AG08396 (cell line): ENCODE measurements at places on chromosomes 5 and 9.

GRCh38 chr5:52822437-52822836, 34.7 kb downstream of the ITGA1 start:
- DNase-seq, result no peak

GRCh38 chr5:145708169-145708568, 127.0 kb downstream of the PRELID2 start:
- no peak for DNase-seq

DNA sequence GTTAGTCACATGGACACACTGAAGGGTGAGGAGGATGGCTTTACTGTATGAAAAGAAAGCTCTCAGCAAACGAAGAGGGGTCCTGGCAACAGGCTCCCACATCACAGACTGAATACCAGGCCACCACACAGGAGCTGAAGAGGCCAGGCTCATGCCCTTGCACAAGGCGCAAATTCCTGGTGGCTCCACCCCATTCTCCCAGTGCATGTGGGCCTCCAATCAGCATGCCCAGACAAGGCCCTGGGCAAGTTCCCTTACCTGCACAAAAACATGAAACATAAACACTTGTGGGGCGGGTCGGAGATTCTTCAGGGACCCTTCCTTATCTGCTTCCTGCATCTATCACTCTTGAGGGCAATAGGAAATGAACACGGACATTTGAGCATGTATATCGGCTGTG, 935.8 kb upstream of the EDIL3 start:
- DNase-seq, result no peak

- DNase-seq, result no peak
Measured at GRCh38 chr5:143030349-143030748, 260.2 kb downstream of the ARHGAP26 start.

DNA sequence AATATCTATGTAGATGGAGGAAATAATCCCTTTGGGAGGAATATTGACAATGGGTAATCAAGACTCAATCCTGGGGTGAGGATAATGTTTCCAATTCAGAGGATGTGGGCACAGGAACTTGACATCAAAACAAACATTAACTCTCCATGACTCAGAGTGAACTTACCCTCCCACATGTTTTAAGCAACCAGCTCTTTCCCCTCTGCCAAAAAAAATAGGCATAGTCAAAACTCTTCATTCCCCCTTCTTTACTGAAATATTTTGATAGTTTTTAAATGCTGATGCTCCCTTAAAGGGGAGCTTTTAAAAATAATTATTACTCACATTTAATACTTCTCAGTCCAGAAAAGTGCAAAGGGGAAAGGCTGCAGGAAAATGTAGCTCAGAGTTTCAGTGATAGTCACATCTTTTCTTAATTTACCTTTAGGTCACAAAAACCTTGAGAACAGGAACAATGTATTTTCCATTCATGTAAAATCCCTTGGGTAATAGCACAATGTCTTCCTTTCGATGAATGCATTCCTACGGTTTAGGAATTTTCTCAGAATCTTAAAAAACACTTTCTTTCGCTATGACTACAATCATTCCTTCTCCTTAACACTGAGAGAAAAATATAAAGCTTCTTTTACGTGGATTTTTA, 298.4 kb upstream of the GRAMD2B start:
- DNase-seq, result peak; percentile 25

DNA sequence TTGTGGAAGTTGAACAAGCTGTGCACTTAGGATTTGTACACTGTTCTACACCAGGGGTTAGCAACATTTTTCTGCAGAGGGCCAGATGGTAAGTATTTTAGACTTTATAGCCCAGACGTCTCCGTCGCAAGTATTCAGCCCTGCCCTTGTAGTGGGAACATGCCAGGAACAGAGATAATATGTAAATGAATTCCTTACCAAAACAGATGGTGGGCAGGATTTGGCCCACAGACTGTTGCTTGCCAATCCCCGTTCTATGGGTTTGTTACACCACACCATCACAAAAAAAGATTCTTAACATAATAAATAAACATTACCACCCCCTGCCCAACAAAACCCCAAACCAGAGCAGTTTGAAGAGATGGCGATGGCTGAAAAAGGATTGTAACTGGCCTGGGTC, 74.3 kb downstream of the AMBP start:
- DNase-seq, result no peak

- no peak for DNase-seq
Measured at GRCh38 chr5:72265032-72265877, 54.8 kb downstream of the MRPS27 start.

DNA sequence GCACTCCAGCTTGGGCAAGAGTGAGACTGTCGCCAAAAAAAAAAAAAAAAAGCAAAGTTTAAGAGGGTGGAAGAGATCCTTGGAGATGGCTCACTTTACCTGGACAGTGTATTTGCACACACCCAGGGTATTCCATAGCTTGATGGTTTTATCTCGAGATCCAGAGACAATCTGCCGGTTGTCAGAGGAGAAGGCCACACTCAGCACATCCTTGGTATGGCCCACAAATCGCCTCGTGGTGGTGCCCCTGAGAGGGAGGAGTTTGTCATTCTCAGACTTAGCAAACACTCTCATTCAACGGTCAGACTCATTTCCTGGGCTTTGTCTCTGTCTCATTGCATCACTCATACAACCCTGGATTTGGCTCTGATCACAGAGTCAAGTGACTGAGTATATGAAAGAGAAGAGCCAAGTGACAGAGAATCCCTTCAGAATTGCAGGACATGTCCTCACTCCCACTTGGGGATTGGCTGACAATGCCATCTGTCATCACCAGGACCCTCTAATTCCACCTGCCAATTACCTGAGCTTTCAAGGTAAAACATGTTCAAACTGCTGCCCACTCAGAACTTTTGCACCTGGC, 2.2 kb downstream of the RACK1 start:
- DNase-seq, result peak; percentile 75

DNA sequence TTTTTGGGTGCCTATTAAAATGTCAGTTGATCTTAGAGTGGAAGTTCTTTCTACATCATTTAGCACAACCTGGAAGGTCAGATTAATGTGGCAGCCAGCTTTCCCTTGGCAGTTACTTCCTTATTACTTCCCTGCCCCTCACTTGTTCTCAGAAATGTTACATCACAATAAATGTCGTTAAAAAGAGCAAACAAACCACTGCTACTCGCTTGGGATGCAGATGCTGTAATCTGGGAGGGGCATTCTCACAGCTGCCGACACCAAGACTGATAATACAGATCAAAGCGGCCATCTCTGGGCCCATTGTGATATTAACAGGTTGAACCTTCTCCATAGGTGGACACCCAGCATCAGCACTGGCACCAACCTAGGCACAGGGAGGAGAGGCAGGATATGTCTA, 29.3 kb downstream of the PLAC8L1 start:
- no peak for DNase-seq

DNA sequence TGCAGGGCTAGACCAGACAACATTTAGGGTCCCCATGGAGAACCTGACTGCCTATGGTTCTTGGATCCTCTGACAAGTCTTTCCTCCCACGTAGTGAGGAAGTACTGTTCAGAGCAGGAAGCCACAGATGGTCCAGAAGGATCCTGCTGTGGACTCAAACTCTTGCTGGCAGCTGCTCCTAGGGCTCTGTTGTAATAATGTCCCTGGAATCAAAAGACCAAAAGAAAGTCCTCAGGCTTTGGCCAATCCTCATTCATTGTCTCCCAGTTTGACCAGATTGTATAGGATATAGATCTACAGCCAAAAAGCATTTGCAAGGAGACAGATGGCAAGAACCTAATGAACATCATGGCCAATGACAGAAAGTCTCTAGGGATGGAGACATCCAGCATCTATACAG, 53.9 kb downstream of the SEMA6A start:
- no peak for DNase-seq

DNA sequence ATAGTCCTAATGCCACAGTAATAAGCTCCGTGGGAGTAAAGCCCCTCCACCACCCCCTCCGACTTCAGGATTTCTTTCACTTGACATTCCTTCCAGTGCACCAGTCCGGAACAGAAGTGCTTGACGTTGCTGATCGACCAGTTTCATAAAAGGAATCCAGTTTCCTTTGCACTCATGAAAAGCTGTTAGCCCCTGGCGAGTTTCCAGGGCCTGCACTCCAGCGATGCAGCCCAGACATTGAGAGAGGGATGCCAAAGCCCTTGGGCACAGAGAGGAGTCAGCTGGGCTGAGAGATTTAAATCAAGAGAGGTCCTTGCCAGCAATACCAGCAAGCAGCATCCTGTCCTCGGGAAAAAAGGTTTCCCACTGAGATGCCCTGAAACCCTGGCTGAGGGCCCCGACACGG, 170.1 kb downstream of the GABBR2 start:
- no peak for DNase-seq

- DNase-seq, result no peak
Measured at GRCh38 chr5:65356274-65356673, 125.4 kb downstream of the ADAMTS6 start.

- no peak for DNase-seq
Measured at GRCh38 chr5:154580422-154580821, 102.4 kb upstream of the HAND1 start.

GRCh38 chr5:168114444-168115017, 176.9 kb upstream of the WWC1 start:
- peak; percentile 30 for DNase-seq

GRCh38 chr5:134409321-134409720, 2.4 kb downstream of the CDKN2AIPNL start:
- no peak for DNase-seq

- no peak for DNase-seq
Measured at GRCh38 chr5:53039855-53040254, 50.7 kb downstream of the ITGA2 start.

- DNase-seq, result peak; percentile 48
Measured at GRCh38 chr9:95409650-95410426, 92.3 kb upstream of the FANCC start.

- DNase-seq, result no peak
Measured at GRCh38 chr5:75072061-75072460, 19.7 kb upstream of the GCNT4 start.

DNA sequence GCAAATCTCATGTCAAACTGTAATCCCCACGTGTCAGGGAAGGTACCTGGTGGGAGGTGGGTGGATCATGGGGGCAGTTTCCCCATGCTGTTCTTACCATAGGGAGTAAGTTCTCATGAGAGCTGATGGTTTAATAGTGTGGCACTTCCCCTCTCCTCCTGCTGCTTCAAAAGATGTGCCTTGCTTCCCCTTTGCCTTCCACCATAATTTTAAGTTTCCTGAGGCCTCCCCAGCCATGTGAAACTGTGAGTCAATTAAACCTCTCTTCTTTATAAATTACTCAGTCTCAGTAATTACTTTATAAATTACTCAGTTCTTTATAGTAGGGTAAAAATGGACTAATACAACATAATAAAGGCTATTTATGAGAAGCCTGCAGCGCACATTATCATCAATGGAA, 7.1 kb upstream of the CNTRL start:
- DNase-seq, result no peak

DNA sequence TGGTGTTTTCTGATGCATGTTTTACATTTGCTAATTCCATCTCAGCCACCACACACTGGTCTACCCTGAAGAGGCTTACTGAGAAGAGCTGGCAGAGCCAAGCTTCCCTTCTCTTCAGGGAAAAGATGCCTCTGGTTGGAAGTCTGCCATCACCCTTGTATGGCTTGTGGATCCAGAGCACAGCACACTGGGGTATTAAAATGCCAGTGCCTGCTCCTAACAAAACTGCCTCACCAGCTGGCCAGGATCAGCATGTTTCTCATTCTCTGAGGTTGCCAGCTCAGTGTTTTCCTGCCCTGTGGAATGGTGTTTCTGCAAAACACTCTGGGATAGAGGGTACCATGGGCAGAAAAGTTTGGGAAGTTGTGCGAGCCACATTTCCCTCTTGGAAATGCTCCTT, 31.6 kb upstream of the ZNF618 start:
- no peak for DNase-seq

- no peak for DNase-seq
Measured at GRCh38 chr9:22107202-22108045, 98.3 kb upstream of the CDKN2B start.

DNA sequence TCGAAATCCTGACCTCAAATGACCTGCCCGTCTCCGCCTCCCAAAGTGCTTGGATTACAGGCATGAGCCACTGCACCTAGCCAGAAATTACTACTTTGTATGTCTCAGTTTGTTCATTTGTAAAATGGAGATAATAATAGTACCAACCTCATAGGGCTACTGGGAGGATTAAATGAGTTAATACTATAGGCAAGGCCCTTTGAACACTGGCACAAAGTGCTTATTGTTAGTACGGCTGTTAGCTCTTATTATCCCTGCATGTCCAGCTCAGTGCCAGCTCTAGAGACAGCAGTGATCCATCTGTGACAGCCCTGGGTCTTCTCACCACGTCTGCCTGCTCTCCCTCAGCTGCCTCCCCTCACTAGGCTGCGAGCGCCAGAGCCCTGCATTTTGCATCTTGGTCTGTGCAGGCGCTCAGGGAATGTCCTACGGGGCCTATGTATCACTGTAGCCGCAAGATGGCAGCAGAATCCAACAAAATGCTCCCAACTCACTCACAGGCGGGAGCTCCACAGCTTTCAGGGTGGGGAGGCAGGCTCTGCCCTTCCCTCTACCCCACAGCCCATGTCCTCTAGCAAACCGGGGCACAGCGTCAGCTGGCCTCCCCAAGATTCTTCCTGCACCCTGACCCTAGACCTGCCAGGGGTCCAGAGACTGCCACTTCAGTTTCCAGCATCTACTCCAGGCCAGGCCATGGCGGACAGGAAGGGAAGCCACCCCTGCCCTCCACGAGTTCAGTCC, 17.7 kb upstream of the AKNA start:
- peak; percentile 87 for DNase-seq
